ENCODE measurements at places on chromosomes 5 and 9.

- DNase-seq: no peak
These were observed 139.3 kb upstream of the SHB start for GRCh38 chr9:38208206-38208901.

- DNase-seq: no peak
These were observed 4.5 kb downstream of the RNF208 start for GRCh38 chr9:137217276-137218211.

- no peak for DNase-seq
These were observed 350 bp upstream of the ECPAS start for GRCh38 chr9:111484572-111484894.

DNA sequence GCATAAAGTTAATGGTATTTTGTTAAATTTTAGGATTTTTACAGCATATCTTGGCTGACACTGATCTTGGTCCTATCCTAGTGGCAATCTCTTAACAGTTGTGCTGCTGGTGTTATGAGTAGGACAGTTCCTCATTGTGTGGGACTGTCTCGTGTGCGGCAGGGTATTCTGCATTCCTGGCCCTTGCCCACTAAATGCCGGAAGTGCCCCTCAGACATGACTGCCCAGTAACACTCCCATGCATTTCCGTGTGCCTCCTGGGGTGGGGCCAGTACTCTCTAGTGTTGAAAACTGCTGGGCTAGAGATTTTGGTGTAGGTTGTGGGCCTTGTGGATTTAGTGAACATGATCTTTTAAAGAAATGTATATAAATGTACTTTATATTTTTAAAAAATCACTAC is 227.1 kb upstream of the DMRT1 start:
- peak; percentile 47 for DNase-seq

- no peak for DNase-seq
These were observed 76.7 kb upstream of the SPOCK1 start for GRCh38 chr5:137575847-137576246.

- no peak for DNase-seq
These were observed 14.6 kb downstream of the ZNF883 start for GRCh38 chr9:112997236-112997941.

DNA sequence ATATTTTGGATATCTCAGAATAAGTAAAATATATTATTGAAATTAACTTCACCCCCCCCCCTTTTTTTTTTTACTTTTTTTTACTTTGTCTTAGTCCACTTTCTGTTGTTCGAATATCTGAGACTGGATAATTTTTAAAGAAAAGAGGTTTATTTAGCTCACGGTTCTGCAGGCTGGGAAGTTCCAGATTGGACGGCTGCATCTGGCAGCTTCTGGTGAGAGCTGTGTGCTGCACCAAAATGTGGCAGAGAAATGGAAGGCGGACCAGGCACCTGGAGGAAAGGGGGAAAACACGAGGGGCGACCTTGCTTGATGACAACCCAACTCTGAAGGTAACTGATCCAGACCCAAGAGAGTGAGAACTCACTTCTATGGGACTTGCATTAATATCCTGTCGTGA is 5.6 kb upstream of the GMCL2 start:
- DNase-seq: no peak

DNA sequence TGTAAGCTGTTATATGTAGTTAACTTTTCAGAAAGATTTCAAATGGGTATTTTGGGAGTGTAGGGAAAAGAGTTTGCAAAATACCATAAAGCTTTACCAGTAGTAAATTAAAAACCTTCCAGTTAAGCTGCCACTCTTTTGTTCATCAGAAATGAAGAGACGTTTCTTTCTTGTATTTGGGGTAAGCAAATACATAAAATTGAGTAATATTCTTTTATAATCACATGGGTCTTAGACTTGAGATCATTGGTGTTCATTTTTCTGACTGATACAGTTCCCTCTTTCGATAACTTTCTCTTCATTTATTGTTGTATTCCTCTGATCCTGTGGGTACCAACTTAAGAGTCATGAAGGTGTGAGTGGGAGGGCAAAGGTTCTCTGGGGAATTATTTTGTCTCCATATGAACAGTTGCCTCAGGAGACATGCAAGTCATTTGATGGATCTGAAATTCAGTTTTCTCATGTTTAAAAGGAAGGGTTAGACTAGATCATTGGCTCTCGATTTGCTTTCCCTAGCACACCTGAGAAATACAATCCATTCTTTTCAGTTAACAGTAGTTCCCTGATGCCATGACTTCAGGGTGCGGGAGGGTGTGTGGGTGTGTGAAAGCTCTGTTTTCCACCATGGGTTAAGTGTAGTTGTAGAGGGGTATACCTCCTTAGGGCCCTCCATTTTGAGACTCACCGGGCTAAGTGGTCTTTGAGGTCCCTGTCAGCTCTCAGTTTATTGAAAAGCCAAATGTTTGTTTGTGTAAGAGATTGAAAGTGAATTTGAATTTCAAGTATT is 47.7 kb downstream of the CNTRL start:
- no peak for DNase-seq

DNA sequence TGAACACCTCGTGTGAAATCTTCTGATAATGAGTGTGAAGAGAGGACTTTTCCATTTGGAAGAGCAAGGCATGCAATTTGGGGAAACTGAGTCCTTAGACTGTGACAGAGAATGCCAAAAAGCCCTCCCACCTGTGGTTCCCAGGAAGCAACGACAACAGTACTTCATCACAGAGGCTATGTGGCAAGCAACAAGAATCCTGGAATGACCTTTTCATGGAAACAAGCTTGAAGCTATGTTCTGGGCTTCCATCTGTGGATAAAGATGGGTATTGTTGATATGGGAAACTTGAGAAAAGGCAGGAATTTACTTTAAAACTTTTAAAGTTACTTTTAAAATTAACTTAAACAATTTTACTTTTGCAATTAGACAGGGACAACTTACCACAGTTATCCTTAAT is 131.2 kb upstream of the ANKH start:
- DNase-seq: no peak

DNA sequence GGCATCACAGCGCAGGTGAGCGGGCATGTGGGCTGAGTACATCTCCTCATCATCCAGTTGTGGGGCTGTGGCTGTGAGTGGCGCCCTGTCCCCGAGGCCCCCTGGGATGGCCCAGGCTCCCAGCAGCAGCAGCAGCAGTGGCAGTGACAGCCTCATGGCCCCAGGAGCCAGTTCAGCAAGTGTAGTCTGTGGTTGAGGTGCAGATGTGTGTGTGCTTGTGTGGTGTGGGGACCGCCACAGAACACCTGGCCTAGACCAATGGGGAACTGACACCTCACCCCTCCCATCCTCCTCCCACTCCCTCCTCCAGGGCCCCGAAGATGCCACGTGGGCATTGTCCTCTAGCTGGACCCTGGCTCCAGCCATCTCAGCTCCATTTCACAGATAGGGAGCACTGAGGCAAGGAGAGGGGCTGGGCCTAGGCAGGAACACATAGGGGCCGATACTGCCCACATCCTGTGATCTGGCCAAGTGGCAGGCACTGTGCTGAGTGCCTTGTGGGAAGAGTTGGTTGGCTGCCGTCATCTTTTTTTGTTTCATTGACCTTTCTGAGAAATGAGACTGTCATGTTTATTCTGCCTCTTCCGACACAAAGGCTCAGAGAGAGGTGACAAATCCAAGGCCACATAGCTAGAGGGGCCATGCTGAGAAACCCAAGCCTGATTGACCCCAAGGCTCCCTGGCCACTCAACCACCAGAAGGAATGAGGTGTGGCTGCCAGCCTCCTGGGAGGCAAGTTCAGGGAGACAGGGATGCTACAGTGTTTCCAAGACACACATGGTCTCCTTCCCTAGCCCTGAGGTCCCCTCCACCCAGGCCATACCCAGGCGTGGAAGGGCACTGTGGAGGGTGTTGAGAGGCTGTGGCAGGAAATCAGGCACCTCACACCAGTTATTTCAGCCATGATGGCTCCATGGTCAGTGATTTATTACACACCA is at the start of gene MZB1:
Gene MZB1 (minus strand): TSS at position 213 of the 938 bp plus-strand sequence. CDS start 57 bp downstream, at position 156.
- DNase-seq: peak; percentile 50

DNA sequence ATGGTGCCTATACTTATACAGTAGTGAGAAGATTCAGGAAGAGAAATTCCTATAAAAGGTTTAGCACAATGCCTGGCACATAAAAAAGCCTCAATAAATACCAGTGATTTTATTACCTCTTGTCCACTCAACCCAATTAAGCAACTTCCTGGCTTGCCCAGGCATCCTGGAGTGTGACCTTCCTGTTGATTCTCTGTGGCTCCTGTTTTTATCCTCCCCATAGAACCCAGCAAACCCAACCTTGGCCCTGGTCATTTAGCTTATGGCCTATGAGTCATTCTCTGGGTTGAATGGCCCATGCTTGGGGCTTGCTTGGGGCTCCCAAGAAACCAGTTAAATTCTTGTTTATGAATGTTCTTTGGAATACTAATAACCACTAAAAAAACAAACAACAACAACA is 21.4 kb upstream of the SPARC start:
- no peak for DNase-seq

GRCh38 chr9:73531658-73532057 is 380.0 kb downstream of the ANXA1 start:
- no peak for DNase-seq

DNA sequence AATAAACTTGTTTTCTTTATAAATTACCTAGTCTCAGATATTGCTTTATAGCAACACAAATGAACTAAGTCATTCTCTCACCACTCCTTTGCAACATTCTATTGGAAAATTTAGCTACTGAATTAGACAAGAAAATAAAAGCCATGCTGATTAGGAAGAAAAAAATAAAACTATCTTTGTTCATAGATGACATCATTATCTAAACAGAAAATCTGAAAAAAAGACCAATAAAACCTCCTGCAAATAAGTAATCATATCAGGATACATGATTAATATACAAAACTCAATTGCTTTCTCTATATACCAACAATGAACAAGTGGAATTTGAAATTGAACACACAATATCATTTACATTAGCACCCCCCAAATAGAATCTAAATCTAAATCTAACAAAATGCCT is 455.3 kb upstream of the KIF2A start:
- no peak for DNase-seq

DNA sequence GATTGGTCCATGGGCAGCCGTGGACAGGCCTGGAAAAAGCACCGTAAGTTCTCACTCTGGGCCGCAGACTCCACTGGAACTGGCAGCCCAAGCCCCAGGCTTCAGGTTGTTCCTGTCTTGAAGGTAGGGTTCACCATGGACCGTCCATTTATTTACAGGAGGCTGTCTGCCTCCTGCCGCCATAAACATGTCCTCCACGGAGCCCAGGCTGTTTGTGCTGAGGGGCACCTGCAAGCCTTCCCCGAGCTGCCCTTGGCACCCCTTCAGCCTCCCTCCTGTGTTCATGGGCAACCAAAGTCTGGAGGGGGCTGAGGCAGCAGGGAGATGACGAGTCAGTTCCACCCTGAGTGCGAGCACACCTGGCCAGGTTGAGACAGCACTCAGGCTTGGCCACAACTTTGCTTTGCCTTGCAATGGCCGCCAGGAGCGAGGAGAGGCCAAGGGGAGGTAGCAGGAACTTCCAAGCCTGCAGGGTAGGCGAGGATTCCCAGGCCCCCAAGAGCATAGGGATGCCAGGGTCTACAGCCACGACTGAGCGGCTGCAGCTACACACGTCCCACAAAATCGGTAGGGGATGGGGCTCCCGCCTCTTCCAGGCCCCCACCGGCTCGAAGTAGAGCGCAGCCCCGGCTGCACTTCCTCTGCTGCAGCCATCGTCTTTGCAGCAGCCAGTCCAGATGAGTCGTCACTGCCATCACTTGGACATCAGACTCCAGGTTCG is 1625.6 kb upstream of the ACO1 start:
- no peak for DNase-seq
